Umbilical cord (tissue), 2 donors: ENCODE measurements at places on chromosomes 12 and 14. TPM values are rescaled to one million over a fixed set of nuclear protein-coding genes. Genes with fewer than 3 reads are reported as not detected.

Gene GNS
- total RNA-seq = 117 TPM

Gene KLRK1
- total RNA-seq = 1.2 TPM

Gene IFNG
- 4.3 TPM for total RNA-seq

Gene FITM1
- total RNA-seq = 3.6 TPM

Gene TSPAN19
- total RNA-seq = 3.4 TPM

Gene ALX1
- 4.6 TPM for total RNA-seq

Gene BCL2L14
- 9.4 TPM for total RNA-seq
